Calu3 (cell line): ENCODE measurements at places on chromosomes 2 and 18.

DNA sequence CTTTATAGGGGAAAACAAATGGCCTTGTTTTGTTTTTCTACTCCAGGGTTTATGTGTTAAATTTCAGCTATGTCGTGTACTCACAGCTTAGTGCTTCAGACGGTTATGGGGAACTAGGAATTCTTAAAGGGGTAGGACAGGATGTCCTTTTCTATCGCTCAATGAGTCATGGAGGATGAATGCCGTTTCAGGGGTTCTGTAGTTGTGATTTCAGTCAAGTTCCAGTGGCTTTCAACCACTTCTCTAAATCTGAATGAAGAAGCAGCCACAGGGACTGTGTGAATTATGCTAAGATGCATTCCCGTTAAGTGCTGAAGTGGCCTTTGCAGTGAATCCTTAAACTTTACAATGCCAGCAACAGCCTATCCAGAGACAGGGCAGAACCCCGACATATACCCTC is 1231.7 kb upstream of the ZEB2 start:
- peak overlapping the region; percentile 91 for H3K27ac ChIP-seq
- H3K36me3 ChIP-seq = peaks cover 9% of the 10 kb centered on the region
- no peaks in the 10 kb centered on the region for H3K27me3 ChIP-seq
- peaks cover 57% of the 10 kb centered on the region for H3K4me1 ChIP-seq
- DNase-seq = peak; percentile 21

DNA sequence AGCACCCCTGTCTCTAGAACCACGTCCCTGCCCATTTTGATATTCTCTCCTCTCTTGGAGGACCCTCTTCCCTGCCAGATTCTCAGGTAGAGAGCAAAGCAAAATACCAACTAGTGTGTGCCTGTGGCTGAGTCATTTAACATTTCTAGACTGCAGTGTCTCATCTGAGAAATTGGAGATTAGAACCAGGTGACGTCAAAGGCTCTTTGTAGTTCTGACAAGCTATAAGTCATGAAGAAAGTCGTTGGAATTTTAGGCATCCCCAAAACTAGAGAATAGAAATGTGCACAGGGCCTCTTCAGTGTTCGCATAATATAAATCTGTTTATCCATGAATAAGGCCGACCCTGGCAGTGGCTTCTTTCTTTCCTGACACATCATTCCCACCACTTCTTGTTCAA is 74.4 kb upstream of the TANC1 start:
- no peak for DNase-seq
- no peaks in the 10 kb centered on the region for H3K27me3 ChIP-seq
- no peak overlapping the region for H3K27ac ChIP-seq

GRCh38 chr2:73408198-73408597 is 22.6 kb downstream of the ALMS1 start:
- no peak overlapping the region for H3K27ac ChIP-seq
- DNase-seq = no peak
- H3K36me3 ChIP-seq = no peaks in the 10 kb centered on the region
- H3K4me3 ChIP-seq = no peak overlapping the region
- no peaks in the 10 kb centered on the region for H3K27me3 ChIP-seq
- H3K4me1 ChIP-seq = no peaks in the 10 kb centered on the region

DNA sequence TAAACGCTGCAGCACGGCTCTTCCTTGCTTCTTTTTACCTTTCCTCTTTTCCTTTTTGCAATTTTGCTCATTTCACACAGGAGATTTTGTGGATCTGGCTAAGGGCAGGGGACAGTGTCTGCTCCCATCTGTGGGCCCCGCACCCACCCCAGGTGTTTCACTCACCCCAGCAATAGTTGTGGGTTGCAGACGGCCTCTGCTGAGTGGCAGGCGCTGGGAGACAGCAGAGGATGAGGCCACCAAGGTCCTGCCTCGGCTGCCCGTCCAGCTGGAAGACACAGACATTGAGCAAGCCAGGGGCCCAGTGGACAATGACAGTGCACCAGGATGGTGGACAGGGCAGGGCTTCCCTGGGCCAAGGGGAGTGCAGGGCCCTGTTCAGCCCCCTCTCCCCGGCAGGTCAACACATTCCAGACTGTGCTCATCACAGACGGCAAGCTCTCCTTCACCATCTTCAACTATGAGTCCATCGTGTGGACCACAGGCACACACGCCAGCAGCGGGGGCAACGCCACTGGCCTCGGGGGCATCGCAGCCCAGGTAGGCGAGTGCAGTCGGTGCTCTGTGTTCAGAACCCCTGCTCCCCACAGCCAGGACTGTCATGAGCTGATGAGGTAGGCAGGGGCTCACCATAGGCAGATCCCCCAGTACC is 35.0 kb downstream of the SNED1 start:
- no peak overlapping the region for H3K4me3 ChIP-seq
- H3K27ac ChIP-seq = no peak overlapping the region
- no peaks in the 10 kb centered on the region for H3K36me3 ChIP-seq
- H3K27me3 ChIP-seq = peaks cover 27% of the 10 kb centered on the region
- DNase-seq = no peak

DNA sequence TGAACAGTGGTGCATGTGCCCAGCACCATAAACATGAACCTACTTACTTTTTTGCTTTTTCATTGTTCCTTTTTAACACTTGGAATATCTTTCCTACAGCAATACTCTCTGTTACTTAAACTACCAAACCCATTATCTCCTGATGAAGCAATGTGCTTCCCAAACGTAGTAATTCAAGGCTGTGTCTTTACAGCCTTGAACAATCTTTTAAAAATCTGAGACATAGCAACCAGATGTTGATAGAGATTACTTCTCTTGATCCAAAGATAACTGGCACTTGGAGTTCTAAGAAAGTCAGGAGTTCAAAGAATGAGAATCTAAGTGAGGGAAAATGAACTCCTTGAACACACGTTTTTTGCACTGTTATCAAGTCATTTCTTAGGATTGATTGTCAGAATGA is 40.4 kb downstream of the ATP8B1 start:
- no peak overlapping the region for H3K27ac ChIP-seq
- peaks cover 17% of the 10 kb centered on the region for H3K4me1 ChIP-seq
- DNase-seq = no peak
- H3K4me3 ChIP-seq = no peak overlapping the region
- peaks cover 15% of the 10 kb centered on the region for H3K36me3 ChIP-seq

DNA sequence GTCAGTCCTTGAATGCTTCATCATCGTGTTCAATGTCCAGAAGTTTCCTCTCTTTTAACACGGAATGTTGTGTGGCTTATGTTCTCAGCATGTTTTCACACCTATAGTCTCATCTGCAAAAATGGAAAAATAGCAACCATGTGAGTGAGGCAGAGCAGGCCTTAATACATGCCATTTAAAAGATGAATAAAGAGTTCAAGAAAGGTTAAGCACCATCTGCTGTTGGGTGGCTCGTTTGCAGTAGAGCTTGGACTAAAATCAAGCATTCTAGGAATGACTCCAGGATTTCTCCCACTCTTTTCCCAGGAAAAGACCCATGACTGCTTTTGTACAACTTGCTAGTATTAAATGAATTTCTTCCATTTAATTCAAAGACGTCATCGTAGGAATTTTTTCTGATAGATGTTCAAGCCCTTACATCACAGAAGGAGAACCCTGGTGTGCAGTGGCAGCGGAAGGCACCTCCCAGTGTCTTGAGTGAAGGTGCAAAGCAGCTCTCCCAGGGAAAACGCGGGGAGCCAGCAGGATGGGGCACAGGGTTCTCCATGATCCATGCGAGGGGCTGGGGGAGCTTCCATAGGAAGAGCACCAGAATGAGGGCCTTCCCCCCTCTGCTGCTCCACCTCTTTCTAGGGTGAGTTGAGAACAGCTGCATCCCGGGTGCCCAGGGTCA is 9.6 kb downstream of the DCDC2C start:
- peaks cover 11% of the 10 kb centered on the region for H3K27me3 ChIP-seq
- H3K36me3 ChIP-seq = no peaks in the 10 kb centered on the region
- no peak overlapping the region for H3K27ac ChIP-seq
- no peaks in the 10 kb centered on the region for H3K4me1 ChIP-seq
- no peak overlapping the region for H3K4me3 ChIP-seq

DNA sequence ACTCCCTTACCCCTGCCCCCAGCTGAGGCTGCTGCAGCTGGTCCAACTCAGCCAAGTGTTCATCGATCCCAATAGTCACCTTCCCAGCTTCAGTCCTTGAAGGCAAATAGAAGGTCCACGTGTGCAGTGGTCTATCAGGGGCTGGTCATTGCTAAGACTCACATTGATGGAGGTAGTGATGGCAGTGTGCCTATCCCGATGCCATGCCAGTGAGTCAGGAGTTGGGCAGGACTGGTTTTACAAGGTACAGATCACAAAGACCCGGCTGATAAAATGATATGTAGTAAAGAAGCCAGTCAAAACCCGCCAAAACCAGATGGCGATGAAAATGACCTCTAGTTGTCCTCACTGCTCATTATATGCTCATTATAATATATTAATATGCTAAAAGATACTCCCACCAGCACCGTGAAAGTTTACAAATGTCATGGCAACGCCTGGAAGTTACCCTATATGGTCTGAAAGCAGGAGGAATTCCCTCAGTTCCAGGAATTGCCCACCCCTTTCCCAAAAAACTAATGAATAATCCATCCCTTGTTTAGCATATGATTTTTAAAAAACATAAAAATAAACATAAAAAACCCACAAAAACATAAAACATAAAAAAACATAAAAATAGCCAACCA is 2.9 kb upstream of the C2orf80 start:
- DNase-seq = peak; percentile 74
- peaks cover 24% of the 10 kb centered on the region for H3K4me1 ChIP-seq
- H3K27me3 ChIP-seq = no peaks in the 10 kb centered on the region
- H3K4me3 ChIP-seq = peak overlapping the region; percentile 33
- H3K36me3 ChIP-seq = peaks cover 9% of the 10 kb centered on the region

GRCh38 chr2:32633040-32633439 is 5.2 kb downstream of the TTC27 start:
- no peak overlapping the region for H3K4me3 ChIP-seq
- no peak for DNase-seq
- peaks cover 15% of the 10 kb centered on the region for H3K36me3 ChIP-seq
- no peak overlapping the region for H3K27ac ChIP-seq
- H3K27me3 ChIP-seq = no peaks in the 10 kb centered on the region

- H3K36me3 ChIP-seq = no peaks in the 10 kb centered on the region
- no peaks in the 10 kb centered on the region for H3K4me1 ChIP-seq
- DNase-seq = no peak
These were observed 270.7 kb upstream of the HDAC4 start for GRCh38 chr2:239671471-239671870.

GRCh38 chr2:176554101-176555048 is 285.1 kb downstream of the MTX2 start:
- H3K4me1 ChIP-seq = peaks cover 17% of the 10 kb centered on the region
- peaks cover 12% of the 10 kb centered on the region for H3K36me3 ChIP-seq
- DNase-seq = peak; percentile 49
- peak overlapping the region; percentile 73 for H3K4me3 ChIP-seq
- H3K27ac ChIP-seq = peak overlapping the region; percentile 64

GRCh38 chr18:50410008-50410407 is 35.2 kb downstream of the SKA1 start:
- no peak overlapping the region for H3K4me3 ChIP-seq
- H3K27me3 ChIP-seq = peaks cover 43% of the 10 kb centered on the region
- no peak overlapping the region for H3K27ac ChIP-seq
- DNase-seq = peak; percentile 8
- H3K4me1 ChIP-seq = no peaks in the 10 kb centered on the region
- H3K36me3 ChIP-seq = no peaks in the 10 kb centered on the region

DNA sequence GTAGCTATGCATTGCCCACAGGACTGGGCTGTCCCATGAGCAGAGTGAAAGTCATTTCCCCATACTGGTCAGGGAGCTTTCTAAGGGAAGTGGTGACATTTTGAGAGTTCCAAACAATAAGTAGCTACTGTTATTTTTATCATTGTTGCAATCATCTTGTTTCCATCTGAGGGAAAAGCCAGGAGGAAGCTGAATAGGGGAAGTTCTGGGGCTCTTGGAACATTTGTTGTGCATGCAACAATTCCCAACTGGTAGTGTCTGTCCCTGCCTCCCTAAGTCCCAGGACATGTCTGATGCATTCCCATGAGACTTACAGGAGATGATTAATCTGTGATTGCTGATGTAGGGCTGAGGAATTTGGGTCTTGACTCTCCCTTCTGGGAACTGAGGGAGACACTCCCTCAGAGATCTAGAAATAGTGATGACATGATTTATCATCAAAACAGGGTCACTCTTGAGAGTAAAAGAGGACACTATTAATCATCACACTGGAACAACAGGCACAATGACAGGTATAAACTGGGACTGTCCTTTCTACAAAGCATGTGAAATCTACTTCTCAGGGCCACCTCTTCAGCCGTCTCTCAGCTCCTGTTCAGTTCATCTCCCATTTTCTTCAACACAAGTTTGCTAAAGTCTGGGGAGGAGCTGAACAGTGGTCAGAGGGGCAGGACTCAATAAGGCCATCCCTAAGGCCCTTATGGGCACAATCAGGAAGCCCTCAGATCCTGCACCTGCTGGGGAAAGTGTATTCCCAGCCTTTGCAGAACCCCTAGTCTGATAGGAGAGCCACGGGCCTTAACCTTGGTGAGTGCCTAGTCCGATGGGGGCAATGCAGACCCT is 28.0 kb upstream of the MARCO start:
- no peaks in the 10 kb centered on the region for H3K4me1 ChIP-seq
- peaks cover 36% of the 10 kb centered on the region for H3K27me3 ChIP-seq
- DNase-seq = no peak
- H3K4me3 ChIP-seq = no peak overlapping the region
- H3K27ac ChIP-seq = no peak overlapping the region

DNA sequence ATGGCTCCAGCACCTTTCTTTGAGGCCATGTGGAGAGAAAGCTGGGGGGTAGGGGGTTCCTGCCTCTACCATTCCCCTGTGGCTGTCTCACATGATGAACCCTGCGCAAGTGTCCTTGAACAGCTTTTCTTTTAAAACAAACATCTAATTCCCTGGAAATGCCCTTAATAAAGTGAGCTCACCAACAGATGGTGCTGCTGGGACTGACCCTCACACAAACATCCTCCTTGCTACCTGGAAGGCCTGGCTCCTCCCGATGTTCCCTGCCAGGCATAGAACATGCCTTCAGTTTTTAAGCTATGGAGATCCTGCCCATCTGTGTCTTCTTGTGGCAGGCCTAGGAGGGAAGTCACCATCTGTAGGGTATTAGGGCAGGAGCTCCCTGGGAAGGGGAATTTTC is 60.7 kb upstream of the GATA6 start:
- peak; percentile 31 for DNase-seq
- H3K36me3 ChIP-seq = no peaks in the 10 kb centered on the region
- H3K27ac ChIP-seq = no peak overlapping the region
- peaks cover 22% of the 10 kb centered on the region for H3K4me1 ChIP-seq

- no peak overlapping the region for H3K4me3 ChIP-seq
- H3K27me3 ChIP-seq = no peaks in the 10 kb centered on the region
- H3K36me3 ChIP-seq = peaks cover 44% of the 10 kb centered on the region
These were observed 1.6 kb upstream of the MTA3 start for GRCh38 chr2:42566837-42567321.

DNA sequence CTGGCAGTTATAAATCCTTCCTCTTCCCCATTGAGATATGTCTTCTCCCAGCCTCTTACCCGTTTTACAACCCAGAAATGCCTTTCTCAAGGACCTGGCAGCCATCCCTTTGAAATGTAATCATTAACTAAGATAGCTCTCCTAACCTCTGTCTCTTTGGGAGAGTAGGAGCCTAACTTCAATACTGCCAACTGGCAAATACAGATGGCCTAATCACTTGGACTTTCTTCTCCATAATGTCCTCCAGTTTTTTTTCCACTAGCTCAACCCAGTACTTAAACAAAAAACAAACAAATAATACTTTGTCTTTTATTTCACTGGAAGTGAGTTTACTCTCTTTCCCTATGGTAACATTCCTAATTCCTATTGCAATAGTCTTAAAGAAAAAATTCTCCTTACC is 1391.1 kb downstream of the SUCLG1 start:
- H3K4me3 ChIP-seq = no peak overlapping the region
- DNase-seq = no peak
- H3K4me1 ChIP-seq = no peaks in the 10 kb centered on the region
- H3K36me3 ChIP-seq = no peaks in the 10 kb centered on the region
